Kidney (tissue), 22 donors: ENCODE measurements at places on chromosomes 16 and 17. TPM values are rescaled to one million over a fixed set of nuclear protein-coding genes. Genes with fewer than 3 reads are reported as not detected.

KRTAP29-1 gene
- not detected for total RNA-seq

SLC16A11 gene
- total RNA-seq: 2.1 TPM

SLC13A5 gene
- total RNA-seq: not detected

FOXN1 gene
- not detected for total RNA-seq

DNA sequence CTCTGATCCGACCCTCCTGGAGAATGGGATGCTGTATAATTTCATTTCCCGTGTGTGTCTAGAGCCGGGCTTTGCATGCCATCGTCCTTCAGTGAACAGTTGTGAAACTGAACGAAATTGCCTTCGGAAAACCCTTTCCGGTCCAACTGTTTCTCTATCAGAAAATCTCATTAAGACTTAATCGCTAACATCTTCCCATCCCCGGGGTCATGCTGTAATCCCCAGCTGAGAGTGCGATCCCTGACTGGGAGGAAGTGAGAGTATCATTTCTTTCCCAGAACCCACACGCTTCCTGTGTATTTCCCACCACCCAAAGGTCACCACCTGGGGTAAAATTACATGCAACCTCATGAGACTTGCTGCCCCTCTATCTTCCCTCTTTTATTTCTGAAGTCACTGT, 75.6 kb upstream of the RBFOX1 start:
- no peak overlapping the region for H3K27ac ChIP-seq
- H3K4me3 ChIP-seq: no peak overlapping the region
- H3K4me1 ChIP-seq: no peaks in the 10 kb centered on the region
- no peak for DNase-seq

DNA sequence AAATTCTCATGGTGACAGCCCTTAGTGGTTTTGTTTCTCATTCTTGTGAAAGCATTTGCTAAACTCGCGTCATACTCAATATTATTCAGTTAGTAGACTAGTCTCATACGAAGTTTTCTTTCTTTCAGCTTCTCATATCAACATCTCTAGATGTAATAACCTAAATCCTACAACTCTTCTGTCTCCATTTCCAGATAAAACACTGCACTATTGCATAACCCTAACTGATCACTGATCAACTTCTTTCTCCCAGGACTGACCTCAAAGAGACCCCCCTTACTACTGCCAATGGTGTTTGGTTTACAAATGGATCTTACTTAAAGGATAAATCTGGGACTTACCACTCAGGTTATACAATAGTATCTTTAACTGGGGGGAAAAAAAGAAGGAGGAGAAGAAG, 36.3 kb upstream of the TEKT1 start:
- H3K27me3 ChIP-seq: no peaks in the 10 kb centered on the region
- H3K4me3 ChIP-seq: no peak overlapping the region
- no peaks in the 10 kb centered on the region for H3K36me3 ChIP-seq
- H3K4me1 ChIP-seq: no peaks in the 10 kb centered on the region
- DNase-seq: no peak

- H3K36me3 ChIP-seq: no peaks in the 10 kb centered on the region
- no peaks in the 10 kb centered on the region for H3K27me3 ChIP-seq
- H3K4me1 ChIP-seq: peaks cover 3% of the 10 kb centered on the region
Measured at GRCh38 chr16:11400076-11400475, 54.8 kb downstream of the RMI2 start.

GRCh38 chr17:75691371-75691791, 24.2 kb downstream of the SAP30BP start:
- H3K27ac ChIP-seq: no peak overlapping the region
- H3K36me3 ChIP-seq: no peaks in the 10 kb centered on the region
- H3K4me3 ChIP-seq: no peak overlapping the region
- no peak for DNase-seq
- no peaks in the 10 kb centered on the region for H3K4me1 ChIP-seq

DNA sequence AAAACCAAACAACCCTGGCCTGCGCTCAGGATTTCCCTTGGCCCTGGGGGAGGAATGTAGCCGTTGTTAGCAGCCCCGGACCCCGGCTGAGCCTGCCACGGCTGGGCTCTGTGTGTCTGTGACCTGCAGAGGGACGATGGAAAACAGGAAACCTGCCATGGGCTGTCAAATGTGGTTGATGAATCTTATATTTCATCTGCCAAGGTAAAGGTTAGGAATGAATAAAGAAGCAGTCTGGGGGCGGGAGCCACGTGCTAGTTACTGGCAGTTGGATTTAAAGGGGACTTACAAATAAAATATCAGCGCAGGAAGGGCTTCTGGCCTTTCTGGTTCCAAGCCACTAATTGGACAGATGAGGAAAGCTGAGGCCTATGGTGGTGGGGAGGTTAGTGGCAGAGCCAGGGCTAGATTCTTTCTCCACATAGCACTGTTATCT, at the start of gene KRT23:
Gene KRT23 (minus strand): TSS at position 263 of the 436 bp plus-strand sequence. CDS start 1,043 bp downstream, outside the sequence.
- no peak within 1 kb of the TSS for H3K27ac ChIP-seq
- DNase-seq: no peak
- H3K4me3 ChIP-seq: no peak within 1 kb of the TSS
- H3K4me1 ChIP-seq: no peaks in the 10 kb centered on the region

GRCh38 chr17:82248815-82249674, 20.2 kb downstream of the SLC16A3 start:
- no peak overlapping the region for H3K4me3 ChIP-seq
- H3K36me3 ChIP-seq: peaks cover 14% of the 10 kb centered on the region
- H3K27me3 ChIP-seq: no peaks in the 10 kb centered on the region
- DNase-seq: no peak
- H3K27ac ChIP-seq: no peak overlapping the region

DNA sequence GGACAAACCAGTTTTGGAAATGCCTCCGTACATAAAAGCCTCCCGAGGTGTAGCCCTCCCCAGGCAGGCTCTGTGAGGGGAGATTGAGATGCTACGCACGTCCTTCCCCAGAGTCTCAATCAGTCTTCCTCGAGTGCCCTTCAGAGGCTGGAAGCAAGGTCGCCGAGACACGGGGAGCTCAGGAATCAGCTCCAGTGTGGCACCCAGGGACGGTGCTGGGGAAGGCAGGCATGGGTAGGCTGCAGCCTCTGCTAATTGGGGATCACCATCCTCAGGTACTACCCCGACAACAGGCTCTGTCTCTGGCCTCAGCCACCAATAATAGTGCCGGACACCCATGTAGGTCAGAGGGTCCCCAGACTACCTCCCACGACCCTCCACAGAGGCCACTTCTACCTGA, 28.1 kb upstream of the GSG1L start:
- no peak for DNase-seq
- H3K27me3 ChIP-seq: no peaks in the 10 kb centered on the region
- H3K27ac ChIP-seq: no peak overlapping the region

DNA sequence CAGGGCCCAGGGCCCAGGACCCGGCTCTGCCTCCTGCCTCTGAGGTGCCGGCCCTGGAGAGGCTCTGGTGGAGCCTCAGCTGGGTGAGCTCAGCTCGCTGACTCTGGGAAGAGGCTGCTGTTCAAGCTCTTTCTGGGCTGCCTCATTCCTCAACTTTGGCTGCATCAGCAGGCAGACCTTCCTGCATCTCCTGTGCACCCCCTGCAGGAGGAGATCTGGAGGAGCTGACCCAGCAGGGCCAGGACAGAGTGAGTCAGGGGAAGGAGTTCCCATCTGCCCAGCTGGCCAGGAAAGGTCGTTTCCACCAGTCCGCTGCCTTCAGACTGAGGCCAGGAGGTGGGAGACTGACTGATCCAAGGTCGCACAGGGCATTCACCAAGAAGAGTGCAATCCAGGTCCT, 10.7 kb downstream of the CRHR1 start:
- H3K36me3 ChIP-seq: no peaks in the 10 kb centered on the region
- no peak overlapping the region for H3K27ac ChIP-seq
- H3K4me3 ChIP-seq: no peak overlapping the region
- no peaks in the 10 kb centered on the region for H3K27me3 ChIP-seq

- no peaks in the 10 kb centered on the region for H3K27me3 ChIP-seq
- no peaks in the 10 kb centered on the region for H3K4me1 ChIP-seq
- no peaks in the 10 kb centered on the region for H3K36me3 ChIP-seq
- no peak overlapping the region for H3K4me3 ChIP-seq
Measured at GRCh38 chr16:88352261-88353200, 30.2 kb upstream of the ZNF469 start.

GRCh38 chr16:26672206-26672605, 394.5 kb upstream of the C16orf82 start:
- no peak overlapping the region for H3K27ac ChIP-seq
- no peak for DNase-seq
- H3K4me1 ChIP-seq: no peaks in the 10 kb centered on the region
- H3K4me3 ChIP-seq: no peak overlapping the region

DNA sequence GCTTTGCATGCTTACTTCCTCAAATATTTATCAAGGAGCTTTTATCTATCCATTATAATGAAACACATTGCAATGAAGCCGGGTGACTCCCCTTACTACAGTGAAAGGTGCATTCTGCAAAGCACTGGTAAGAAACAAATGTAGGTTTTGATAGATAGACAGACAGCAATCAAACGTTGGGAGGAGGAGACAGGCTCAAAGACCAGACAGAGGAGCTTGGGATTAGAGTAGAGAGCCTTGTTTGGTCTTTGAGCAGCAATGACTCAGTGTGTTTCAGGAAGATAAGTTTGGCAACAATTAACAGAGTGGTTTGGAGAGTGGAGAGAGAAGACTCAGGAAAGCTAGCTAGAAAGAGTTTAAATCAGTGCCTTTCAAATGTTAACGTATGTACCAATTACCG, 68.8 kb downstream of the ZNF18 start:
- no peak overlapping the region for H3K27ac ChIP-seq
- H3K4me1 ChIP-seq: no peaks in the 10 kb centered on the region
- no peaks in the 10 kb centered on the region for H3K27me3 ChIP-seq
- DNase-seq: no peak
- H3K36me3 ChIP-seq: no peaks in the 10 kb centered on the region

DNA sequence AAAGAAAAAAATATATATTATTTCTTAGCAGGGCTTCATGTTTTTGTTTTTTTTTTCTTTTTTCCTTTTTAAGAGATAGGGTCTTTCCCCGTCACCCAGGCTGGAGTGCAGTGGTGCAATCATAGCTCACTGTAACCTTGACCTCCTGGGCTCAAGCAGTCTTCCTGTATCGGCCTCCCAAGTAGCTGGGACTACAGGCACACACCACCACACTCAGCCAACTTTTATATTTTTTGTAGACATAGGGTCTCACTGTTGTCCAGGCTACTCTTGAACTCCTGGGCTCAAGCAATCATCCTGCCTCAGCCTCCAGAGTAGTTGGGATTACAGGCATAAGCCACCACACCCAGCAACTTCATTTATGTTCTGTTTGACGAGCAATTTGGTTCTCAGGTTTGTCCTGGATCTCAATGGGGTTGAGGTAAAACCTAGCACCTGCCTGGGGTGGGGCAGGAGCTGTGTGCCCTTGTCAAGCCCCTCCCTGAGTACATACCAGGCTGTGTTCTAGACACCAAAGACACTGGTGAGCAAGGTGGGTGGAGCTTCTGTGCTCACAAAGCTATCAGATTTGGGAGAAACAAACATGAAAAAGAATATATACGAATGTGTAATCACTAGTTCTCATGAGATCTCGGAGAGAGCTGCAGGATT, 19.2 kb downstream of the GPT2 start:
- peaks cover 3% of the 10 kb centered on the region for H3K36me3 ChIP-seq
- no peaks in the 10 kb centered on the region for H3K4me1 ChIP-seq
- no peak overlapping the region for H3K27ac ChIP-seq
- H3K27me3 ChIP-seq: no peaks in the 10 kb centered on the region
- DNase-seq: no peak

DNA sequence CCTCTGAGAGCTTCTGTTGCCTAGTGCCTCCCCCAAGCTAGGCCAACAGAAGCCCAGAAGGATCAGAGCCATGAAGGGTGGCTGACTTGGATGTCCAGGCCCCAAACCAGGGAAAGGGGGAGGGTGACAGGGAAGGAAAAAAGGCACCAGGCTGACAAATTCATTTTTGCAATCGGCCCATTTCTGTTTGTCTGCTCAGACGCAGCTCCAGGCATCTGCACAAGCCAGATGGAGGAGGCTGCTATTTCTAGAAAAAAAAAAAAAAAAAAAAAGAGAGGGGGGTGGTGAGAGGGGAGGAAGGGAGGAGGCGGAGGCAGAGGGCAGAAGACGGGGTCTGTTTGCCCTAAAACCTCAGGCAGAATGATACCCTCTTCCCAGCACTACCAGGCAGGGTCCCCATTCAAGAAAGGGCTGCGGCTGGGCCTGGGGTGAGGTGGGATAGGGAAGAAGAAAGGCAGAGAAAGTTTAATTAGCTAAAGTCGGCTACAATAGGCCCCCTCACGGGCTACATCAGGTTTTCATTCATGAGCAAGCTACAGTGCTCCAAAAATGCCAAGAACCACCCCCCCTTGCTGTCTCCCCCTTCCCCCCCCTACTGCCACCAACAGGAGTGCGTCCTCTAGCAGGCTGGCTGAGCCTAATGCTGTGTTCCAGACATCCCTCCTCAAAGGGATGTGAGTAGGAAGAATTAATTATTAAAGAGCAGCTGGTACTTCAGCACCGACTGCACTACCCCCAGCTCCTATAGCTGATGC, 2.4 kb downstream of the HDAC5 start:
- no peak overlapping the region for H3K4me3 ChIP-seq
- peaks cover 3% of the 10 kb centered on the region for H3K36me3 ChIP-seq
- DNase-seq: peak; percentile 38
- H3K4me1 ChIP-seq: peaks cover 12% of the 10 kb centered on the region
- no peaks in the 10 kb centered on the region for H3K27me3 ChIP-seq

GRCh38 chr16:29680180-29680598, 1.2 kb downstream of the QPRT start:
- H3K36me3 ChIP-seq: no peaks in the 10 kb centered on the region
- peak overlapping the region; percentile 45 for H3K4me3 ChIP-seq
- DNase-seq: peak; percentile 83
- H3K27ac ChIP-seq: peak overlapping the region; percentile 73
- H3K27me3 ChIP-seq: no peaks in the 10 kb centered on the region

- no peak overlapping the region for H3K27ac ChIP-seq
- H3K36me3 ChIP-seq: no peaks in the 10 kb centered on the region
- peak; percentile 73 for DNase-seq
Measured at GRCh38 chr16:67399218-67399733, 6.0 kb upstream of the TPPP3 start.

GRCh38 chr17:68584581-68585303, 16.4 kb downstream of the FAM20A start:
- no peak for DNase-seq
- no peak overlapping the region for H3K27ac ChIP-seq
- H3K4me3 ChIP-seq: no peak overlapping the region
- H3K4me1 ChIP-seq: no peaks in the 10 kb centered on the region
- H3K27me3 ChIP-seq: no peaks in the 10 kb centered on the region
- H3K36me3 ChIP-seq: no peaks in the 10 kb centered on the region

GRCh38 chr17:73746314-73747073, 102.2 kb upstream of the SDK2 start:
- DNase-seq: no peak
- no peaks in the 10 kb centered on the region for H3K4me1 ChIP-seq
- no peaks in the 10 kb centered on the region for H3K27me3 ChIP-seq
- no peak overlapping the region for H3K27ac ChIP-seq
